Renal cortical epithelial cell (primary cell): ENCODE measurements at places on chromosomes 7 and 10. TPM values are rescaled to one million over a fixed set of nuclear protein-coding genes. Genes with fewer than 3 reads are reported as not detected.

ADAM22 gene
- 1.2 and 1.6 TPM in 2 replicates for total RNA-seq

NUTM2A gene
- 0.35 and 1.5 TPM in 2 replicates for total RNA-seq

PRSS1 gene
- not detected in 2 replicates for total RNA-seq

TAS2R5 gene
- total RNA-seq = 0.69 and 1.8 TPM in 2 replicates

PRKAR2B gene
- 0.80 and 0.87 TPM in 2 replicates for total RNA-seq

RBM20 gene
- 0.10 TPM in 1 of 2 replicates, not detected in the other for total RNA-seq
